ENCODE measurements at places on chromosomes 12 and 14.

- DNase-seq: no peak
Observed at GRCh38 chr12:103827911-103828391, 13.1 kb downstream of the NT5DC3 start.

DNA sequence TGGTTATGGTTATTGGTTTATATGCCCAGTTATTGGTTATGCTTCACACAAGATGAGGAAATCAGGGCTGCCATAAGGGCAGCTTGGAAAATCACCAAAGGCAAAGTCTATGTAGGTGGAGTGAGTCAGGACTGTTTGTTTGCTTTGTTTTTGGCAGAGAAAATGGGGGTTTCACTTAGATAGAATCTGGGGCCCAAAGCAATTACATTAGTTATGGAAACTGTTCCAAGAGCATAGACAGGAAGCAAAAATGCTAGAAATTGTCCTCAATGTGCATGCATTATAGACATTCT, 2.2 kb downstream of the VAMP1 start:
- no peak for DNase-seq

- no peak for DNase-seq
Observed at GRCh38 chr12:45165284-45165683, 50.6 kb upstream of the ANO6 start.

DNA sequence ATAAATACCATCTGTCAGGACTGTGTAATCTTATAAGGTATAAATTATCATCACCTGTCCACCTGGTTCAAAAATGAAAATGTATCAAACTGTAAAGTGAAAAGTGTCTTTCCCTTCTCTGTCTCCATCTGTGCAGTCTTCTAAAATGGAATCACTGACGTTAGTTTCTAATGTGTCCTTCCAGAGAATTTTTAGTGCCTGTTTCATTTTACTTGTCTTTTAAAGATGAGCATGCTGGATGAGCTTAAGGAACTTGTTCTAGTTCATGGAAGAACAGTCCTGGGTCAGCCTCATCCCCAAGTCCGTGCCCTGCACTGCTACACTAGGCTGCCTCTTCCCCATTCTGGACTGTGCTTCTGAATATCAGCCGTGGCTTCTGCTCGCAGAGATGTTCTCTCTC, 5.4 kb upstream of the NT5DC3 start:
- DNase-seq: no peak

DNA sequence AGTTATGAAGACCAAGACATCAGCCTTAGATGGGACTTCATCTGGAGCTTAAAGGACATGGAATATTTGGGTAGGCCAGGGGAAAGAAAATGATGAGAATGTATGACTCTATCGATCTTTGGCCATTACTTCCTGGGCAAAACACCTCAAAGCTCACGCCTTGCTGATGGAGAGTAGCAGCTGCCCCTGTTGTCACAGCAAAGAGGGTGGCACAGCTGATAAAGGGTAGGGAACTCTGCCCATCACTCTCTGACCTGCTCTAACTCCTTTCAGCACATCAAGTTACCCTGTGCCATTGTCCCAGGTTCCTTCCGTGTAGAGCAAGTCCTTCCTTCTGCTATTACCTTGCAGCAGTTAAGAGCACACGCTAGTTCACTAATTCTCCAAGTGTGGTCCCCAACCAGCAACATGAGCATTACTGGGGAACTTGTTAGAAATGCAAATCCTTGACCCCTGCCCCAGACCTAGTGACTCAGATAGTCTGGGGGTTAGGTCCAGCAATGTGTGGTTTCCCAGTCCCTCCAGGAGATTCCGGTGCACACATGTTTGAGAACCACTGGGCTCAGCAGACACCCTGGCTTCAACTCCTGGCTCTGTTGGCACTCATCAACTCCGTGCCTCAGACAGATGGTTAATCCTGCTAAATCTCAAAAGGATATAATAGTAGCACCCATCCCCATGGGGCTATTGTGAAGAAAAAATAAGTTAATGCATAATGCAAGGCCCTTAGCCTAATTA, 93.7 kb upstream of the EEA1 start:
- DNase-seq: no peak

- DNase-seq: no peak
Observed at GRCh38 chr12:124680863-124681778, 113.7 kb upstream of the NCOR2 start.

GRCh38 chr12:31246470-31246850, 79.5 kb downstream of the SINHCAF start:
- peak; percentile 57 for DNase-seq

- DNase-seq: no peak
Observed at GRCh38 chr12:48977290-48978281, 536 bp upstream of the WNT1 start.

- DNase-seq: no peak
Observed at GRCh38 chr12:51389302-51389999, 1.8 kb downstream of the GALNT6 start.

DNA sequence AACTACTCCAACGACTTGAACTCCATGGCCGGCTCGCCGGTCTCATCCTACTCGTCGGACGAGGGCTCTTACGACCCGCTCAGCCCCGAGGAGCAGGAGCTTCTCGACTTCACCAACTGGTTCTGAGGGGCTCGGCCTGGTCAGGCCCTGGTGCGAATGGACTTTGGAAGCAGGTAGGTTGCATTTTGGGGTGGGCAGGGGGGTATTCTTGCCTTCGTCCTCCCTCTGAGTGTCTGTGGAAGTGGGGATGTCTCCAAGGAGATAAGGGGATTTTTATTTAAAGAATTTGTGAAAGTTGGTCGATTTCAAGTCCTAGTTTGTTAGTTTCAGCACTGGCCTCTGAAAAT, 1.3 kb downstream of the ASCL1 start:
- DNase-seq: no peak

- DNase-seq: peak; percentile 74
Observed at GRCh38 chr14:98069712-98070171, 1202.3 kb downstream of the BCL11B start.

DNA sequence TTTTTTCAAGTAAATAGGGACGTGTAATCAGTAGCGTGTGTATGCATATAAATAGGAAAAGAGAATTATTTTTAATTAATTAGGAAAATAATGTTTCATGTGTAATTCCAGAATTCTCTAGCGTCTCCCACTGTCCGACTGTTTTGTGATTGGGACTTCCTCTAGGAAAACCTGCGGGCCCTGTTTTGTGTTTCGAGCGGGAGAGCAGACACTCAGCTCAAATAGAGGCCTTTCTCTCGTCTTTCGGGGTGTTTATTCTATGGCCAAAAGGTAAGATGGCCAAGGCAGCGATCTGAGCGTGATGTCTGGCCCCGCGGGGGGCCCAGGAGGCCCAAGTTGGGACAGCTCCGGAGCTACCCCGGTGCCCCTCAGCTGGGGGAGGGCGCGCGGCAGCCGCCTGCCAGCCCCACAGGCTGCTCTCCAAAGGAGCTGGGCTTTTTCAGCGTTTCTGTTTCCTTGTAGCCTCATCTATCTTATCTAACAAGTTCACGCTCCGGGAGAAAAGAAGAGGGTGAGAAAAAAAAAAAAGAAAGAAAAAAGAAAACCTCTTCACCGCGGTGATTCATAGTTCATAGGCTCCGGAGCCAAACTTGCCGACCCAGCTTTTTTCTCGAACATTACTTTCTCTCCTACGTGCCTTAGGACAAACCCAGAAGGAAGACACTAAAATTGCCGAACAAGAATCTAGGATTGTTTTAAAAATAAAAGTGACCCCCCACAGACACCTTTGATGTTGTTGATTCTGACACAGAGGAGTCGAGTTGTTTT, 7.5 kb upstream of the FOXG1 start:
- no peak for DNase-seq

GRCh38 chr12:64824130-64824499, 332 bp upstream of the TBC1D30 start:
- no peak for DNase-seq

- no peak for DNase-seq
Observed at GRCh38 chr12:62163368-62163767, 96.8 kb upstream of the USP15 start.

- DNase-seq: no peak
Observed at GRCh38 chr14:68094752-68095151, 275.2 kb downstream of the RAD51B start.

GRCh38 chr14:87325741-87326140, 667.2 kb downstream of the GALC start:
- no peak for DNase-seq

DNA sequence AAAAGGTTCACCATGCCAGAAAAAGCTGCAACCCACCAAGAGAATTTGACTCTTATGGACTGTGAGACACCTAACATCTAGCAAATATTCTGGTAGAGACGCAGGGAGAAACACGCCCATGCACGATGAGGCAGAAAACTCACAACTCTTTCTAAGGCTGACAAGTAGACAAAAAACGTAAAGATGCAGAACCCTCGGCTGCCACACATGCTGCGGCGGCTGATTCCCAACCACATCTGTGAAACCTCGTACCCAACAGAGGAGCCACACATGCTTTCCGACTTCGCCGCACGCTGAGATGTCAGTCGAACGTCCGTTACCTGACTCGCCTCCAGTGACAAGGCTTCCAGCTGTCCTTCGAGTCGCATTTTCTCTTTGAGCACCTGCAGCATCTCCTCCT, 21.8 kb downstream of the GOLGA3 start:
- no peak for DNase-seq

DNA sequence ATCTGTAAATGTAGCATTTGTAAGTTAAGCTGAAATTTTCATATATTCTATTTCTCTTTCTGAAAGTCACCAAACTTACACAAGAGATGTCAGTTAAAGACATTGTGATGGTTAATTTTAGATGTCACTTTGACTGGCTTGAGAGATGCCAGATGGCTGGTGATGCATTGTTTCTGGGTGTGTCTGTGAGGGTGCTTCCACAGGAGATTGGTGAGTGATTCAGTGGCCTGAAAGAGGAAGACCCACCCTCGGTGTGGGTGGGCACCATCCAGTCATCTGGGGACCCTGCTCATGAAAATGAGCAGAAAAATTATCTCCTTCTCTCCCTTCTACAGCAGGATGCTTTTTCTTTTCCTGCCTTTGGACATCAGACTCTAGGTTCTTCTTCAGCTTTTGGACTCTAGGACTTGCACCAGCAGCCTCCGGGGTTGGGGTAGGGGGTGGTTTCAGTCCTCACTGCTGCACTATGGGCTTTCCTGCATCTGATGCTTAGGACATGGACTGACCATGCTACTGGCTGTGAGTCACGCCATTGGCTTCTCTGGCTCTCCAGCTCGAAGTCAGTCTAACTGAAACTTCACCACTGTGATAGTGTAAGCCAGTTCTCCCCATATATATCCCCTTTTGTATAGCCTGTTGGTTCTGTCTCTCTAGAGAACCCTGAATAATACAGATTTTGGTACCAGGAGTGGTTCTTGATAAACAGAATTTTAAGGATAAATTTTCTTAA, 20.9 kb downstream of the PDE6H start:
- no peak for DNase-seq

- no peak for DNase-seq
Observed at GRCh38 chr14:26339381-26339780, 258.5 kb downstream of the NOVA1 start.

DNA sequence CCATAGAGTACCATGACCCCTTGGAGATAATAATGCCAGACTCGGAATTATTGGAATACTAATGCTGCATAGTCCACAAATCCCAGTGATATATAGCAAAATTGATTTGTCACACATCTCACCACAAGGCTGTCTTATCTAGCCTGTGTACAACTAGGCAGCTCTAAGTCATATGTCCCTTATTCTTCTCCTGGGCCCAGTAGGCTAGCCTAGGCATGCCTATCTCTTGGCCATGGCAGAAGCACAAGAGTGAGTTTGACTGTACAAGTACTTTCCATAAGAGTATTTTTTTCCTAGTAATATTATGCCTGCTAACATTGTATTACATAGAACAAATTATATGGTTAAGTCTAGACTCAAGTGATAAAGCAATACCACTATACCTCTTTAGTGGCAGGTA, 1122.1 kb upstream of the SEL1L start:
- DNase-seq: no peak

GRCh38 chr12:15193946-15194345, 27.3 kb downstream of the RERG start:
- DNase-seq: no peak

GRCh38 chr12:2625289-2625612, 169.5 kb upstream of the FKBP4 start:
- no peak for DNase-seq

DNA sequence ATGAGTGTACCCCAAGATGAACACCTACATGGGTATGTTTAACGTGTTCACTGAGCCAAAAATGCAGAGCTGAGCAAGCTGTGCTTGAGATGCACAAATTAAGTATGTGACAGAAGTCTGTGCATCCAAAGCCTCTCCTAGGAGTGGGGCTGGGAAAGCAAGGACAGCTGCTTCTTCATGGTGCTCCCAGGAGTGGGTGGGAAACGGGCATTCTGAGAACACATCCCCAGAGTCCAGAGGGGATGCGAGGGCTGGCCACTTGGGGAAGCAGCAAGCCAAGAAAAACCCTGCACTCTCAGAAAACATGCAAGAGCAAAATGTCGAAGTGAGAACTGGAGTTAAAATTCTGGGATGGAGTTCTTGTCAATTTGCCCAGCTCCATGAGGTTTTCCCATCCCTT, 414.3 kb downstream of the BCAT1 start:
- DNase-seq: no peak

- DNase-seq: no peak
Observed at GRCh38 chr12:62347922-62348650, 87.9 kb downstream of the USP15 start.

DNA sequence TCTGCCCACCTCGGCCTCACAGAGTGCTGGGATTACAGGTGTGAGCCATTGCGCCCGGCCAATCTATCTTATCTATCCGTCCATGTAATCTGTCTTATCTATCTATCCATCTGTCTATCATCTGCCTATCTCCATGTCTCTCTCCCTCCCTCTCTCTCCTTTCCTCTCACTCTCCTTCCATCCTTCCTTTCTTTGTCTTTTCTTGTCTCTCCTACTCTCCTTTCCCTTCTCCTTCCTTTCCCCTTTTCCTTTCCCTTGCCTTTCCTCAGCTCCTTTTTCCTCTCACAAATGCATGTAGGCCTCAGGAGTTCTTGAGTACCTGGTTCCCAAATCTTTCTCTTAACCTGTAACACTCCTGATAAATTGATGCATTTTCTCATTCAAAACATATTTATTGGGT, 89.3 kb upstream of the WSCD2 start:
- DNase-seq: no peak

GRCh38 chr12:68749443-68749842, 3.5 kb downstream of the SLC35E3 start:
- no peak for DNase-seq

Data from breast epithelium (tissue), 4 donors.